Left lobe of liver (tissue), 2 donors: ENCODE measurements at places on chromosomes 16 and 17.

GRCh38 chr16:7182510-7183109 lies 150.0 kb upstream of the RBFOX1 start:
- no peak for DNase-seq

- DNase-seq, result no peak
Observed at GRCh38 chr17:73694491-73694890, 50.2 kb upstream of the SDK2 start.

GRCh38 chr16:2122429-2122828 lies 13.3 kb downstream of the PKD1 start:
- DNase-seq, result no peak

GRCh38 chr16:4240624-4241023 lies 1.3 kb downstream of the SRL start:
- no peak for DNase-seq

DNA sequence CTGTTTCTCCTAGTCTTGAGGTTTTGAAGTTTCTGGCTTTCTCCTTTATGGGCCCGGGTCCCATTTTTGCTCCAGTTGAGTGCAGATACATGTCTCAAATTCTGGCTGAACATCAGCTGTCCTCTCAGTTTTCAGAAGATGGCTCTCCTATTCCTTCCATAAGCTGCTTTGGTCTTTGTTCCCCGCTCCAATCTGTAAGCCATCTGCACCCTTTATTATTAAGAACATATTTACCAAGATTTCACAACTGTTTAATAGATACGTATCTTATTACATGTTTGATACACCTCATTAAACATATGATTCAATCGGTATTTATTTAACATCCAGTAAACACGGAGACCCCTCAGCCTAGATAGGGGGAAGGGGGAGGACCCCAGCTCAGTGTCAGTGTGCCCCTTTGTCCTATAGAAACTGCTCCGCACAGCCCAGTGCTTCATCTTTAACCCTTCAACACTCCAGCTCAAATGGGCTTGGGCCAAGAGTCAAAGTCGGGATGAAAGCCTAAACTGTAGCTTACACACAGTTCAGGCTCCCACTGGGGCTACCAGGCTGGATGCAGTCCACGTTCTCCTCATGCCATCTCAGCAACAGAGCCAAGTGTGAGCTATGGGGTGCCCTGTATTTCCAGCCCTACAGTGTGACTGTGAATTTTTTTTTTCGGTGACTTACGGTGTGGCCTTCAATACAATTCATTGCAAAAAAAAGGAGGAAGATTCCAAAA lies 166.0 kb upstream of the ZFHX3 start:
- DNase-seq, result no peak

- DNase-seq, result no peak
Observed at GRCh38 chr17:75205793-75206163, 299 bp downstream of the NUP85 start.

DNA sequence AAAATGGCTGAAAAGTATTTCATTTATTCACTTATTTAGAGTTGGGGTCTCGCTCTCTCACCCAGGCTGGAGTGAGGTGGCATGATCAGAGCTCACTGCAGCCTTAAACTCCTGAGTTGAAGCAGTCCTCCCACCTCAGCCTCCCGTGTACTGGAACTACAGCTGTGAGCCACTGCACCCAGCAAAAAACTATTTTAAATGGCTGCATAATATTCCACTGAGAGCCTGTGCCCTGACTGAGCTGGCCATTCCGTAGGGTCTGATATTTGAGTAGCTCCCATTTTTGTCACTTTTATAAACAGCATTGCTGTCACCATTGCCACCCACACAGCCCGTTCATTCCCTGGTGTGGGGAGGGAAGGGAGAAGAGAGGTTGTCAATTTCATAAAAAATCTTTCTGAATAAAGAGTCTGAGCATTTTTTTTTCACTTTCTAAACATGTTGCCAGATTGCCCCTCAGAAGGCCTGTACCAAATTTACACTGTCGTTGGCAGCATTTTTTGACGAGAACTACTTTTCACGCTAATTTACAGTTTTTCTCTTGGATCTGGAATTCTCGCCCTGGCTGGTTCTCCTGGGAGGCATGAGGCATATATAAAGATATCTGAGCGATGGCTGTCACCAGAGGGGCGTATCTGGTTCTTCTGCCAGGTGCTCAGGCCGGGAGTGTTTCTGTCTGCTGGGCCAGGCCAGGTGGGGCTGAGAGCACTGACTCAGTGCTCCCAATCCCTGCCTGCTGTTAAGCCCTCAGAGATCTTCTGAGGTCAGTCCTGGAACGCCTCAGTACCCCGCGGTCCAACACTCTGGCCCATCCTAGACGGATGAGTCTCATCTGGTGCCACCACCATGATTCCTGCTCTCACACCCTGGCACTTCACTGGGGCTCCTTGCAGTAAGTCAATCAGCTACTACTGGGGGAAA lies 7.2 kb upstream of the KIFC3 start:
- DNase-seq, result no peak

GRCh38 chr16:80656711-80657150 lies 115.9 kb downstream of the DYNLRB2 start:
- no peak for DNase-seq

DNA sequence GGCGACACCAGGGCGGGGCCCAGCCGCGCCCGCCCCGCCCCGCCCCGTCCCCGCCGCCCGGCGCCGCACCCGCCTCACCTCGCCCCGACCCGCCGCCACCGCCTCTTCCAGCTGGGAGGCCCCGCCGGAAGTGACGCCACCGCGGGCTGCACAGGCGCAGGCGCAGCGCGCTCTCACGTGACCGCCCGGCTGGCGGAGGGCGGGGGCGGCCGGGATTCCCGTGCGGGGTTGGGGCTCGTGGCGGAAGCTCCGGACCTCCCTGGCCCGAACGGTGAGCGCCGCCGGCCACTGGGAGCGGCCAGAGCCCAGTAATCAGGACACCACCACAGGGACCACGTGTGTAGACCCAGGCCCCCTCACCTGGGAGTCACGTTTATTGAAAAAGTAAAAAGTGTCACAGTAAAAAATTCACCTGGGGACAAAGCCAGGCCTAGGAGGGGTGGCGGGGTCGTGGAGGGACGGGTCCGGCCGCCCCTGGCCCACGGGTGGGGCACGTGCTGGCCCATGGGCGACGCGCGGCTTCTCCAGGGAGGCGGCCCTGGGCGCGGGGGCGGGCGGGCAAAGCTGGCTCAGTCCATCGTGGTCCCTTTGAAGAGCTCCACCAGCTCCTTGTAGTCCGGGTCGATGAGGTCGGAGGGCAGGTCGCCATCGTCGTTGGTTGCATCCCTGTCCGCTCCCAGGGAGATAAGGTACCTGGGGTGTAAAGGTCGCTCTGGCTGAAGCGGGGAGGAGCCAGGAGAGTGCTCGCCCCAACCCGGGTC lies at the start of gene MCRIP1:
TSS of gene MCRIP1 (minus strand) at position 132 of the 761 bp plus-strand sequence. CDS start 8,785 bp downstream, outside the sequence.
- DNase-seq, result peak; percentile 98

DNA sequence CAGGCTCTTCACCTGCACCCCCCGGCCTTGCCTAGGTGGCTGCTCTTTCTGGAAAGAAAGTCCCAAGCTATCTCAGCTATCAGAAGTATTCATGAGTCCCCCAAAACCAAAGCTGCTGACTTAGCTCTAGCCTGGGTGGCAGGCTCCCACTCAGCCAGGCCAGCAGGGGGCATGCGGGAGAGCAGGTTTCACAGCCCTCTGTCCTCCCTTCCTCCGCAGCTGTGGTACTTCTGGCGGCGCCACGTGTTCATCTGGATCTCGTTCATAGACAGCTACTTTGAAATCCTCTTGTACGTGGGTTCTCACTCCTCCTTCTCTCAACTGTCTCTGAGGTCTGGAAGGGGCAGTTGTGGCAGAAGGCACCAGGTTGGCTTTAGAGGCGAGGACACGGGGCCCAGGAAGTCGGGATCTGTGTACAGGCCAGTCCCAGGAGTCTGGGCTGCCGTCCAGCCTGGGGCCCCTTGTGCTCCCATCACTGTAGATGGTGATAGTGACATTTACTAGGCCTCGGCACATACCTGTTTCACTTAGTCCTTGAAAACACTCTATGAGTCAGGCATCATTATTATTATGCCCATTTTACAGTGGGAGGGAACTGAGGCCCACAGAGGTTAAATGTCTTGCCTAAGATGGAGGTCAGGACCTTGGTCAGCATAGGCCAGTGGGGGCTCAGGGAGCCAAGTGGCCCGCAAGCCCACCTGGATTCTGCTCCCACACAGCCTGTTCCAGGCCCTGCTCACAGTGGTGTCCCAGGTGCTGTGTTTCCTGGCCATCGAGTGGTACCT lies 12.9 kb downstream of the TRPV2 start:
- DNase-seq, result peak; percentile 58

- DNase-seq, result no peak
Observed at GRCh38 chr17:16492613-16493530, 879 bp upstream of the LRRC75A start.

DNA sequence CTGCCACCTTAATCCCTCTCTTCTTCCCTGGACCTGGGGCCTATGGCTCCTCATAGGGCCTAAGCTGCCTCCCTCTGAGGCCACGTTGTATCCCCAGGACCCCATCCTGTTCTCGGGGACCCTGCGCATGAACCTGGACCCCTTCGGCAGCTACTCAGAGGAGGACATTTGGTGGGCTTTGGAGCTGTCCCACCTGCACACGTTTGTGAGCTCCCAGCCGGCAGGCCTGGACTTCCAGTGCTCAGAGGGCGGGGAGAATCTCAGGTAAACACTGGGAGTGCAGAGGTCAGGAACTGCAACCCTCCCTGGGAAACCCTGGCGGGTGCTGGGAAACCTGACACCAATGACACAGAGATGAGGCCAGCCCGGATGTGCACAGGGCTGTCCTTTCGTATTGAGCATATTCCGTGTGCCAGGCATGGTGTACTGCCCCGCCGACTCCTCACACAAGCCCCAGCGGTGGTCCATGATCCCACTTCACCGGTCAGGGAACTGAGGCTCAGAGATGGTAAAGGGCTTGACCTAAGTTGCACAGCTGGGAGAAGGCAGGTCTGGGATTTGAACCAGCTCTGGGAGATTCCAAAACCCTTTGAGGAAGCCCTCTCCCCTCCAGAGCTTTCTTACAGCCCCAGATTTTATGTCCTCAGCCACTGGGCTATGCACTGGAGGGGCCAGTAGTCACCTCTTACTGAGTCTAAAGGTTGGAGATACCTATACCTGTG lies 22.9 kb downstream of the ANKRD40 start:
- DNase-seq, result peak; percentile 93

- DNase-seq, result peak; percentile 73
Observed at GRCh38 chr17:59004338-59005111, 102.2 kb downstream of the TRIM37 start.

DNA sequence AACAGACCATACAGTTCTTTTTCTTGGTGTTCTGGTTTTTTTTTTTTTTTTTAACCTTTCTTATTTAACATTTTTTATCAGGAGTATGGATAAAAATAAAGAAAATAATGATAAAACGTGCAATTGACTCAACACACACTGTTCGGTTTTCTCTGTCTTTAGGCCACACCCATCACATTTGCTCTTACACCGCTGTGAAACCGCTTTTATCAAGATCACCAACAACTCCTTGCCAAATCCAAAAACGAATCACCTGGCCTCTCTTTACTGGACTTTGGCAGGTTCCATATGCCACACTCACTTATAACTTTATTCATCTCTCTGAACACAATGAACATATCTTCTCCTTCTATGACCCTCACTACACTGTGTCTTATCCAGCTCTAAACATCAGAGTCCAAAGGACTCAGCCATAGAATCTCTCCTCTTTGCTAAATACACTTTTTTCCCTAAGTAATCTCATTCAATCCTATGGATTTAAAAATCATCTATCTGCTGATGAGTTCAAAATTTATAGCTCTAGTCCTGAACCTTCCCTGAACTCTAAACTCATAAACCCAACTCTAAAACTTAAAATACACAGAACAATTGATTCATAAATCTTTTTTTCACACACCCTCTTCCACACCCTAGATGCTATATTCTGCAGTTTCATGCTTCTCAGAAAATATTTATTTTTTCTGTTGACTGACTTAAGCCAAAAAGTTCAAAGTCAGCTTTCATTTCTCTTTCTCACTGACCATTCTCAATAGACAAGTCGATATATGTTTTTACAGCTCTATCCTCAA lies 800.6 kb upstream of the SOX9 start:
- DNase-seq, result no peak

GRCh38 chr16:88345721-88346560 lies 36.8 kb upstream of the ZNF469 start:
- no peak for DNase-seq
